ENCODE measurements at places on chromosomes 6 and 20.

- no peak for DNase-seq
These were observed 1.2 kb downstream of the HBS1L start for GRCh38 chr6:135053406-135053805.

GRCh38 chr20:24917797-24918578 is 31.1 kb upstream of the CST7 start:
- DNase-seq: peak; percentile 81

- DNase-seq: no peak
These were observed 103.7 kb downstream of the PDSS2 start for GRCh38 chr6:107355659-107356058.

DNA sequence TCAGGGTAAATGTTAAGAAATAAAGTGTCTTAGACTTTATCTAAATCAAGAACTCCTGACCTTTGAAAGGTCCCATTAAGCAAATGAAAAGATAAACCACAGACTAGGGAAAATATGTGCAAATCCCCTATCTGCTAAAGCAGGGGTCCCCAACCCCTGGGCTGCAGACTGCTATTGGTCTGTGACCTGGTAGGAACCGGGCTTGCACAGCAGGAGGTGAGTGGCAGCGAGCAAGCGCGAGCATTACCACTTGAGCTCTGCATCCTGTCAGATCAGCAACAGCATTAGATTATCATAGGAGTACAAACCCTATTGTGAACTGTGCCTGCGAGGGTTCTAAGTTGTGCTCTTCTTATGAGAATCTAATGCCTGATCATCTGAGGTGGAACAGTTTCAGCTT is 42.4 kb downstream of the LCA5 start:
- DNase-seq: no peak

DNA sequence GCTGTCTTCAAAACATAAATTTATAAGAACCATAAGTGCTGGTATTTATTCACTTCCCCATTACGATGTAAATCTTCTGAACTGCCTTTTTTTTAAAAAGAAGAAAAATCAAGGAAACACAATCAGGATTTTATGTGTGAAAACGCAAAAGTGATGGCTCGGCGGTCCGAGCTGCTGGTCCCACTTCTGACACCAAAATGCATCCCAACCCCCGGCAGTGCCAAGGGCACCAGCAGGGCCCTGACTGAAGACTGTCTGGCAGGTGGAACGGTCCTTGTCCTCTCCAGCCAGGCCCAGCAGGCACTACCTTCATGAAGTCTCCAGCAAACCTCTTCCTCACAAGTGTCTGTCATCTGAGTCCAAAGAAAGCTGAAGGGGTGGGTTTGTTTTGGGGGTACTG is 41.2 kb downstream of the TBC1D7 start:
- no peak for DNase-seq

DNA sequence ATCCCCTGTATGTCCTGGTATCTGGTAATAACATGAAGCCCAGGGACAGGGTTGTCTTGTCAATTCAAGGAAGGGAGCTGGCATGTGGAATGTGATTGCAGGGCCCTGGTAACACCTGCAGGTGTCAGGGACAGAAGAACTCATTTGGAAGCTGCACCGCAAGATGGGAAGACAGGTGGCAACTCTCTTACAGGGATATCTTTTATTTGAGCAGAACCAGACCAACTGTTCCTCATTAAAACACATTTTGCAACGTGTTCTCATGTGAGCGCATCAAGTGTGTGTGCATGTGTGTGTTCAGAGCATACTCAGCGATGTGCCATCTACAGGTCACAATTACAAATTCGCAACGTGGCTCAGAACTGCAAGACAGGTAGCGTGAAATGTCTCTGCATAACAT is 370.9 kb upstream of the SOX4 start:
- DNase-seq: no peak

GRCh38 chr6:36467625-36468024 is 24.8 kb downstream of the KCTD20 start:
- DNase-seq: no peak

Measured in NCI-H69 (cell line).